HAP-1 (cell line): ENCODE measurements at places on chromosomes 1 and 21.
A peak's percentile ranks its signal among the peaks of the same experiment; 100 is the strongest.

GRCh38 chr1:40450495-40451237 is 390 bp downstream of the ZFP69B start:
- no peak for DNase-seq

- DNase-seq, result no peak
These were observed 249.8 kb downstream of the USH2A start for GRCh38 chr1:216173376-216173995.

- no peak for DNase-seq
These were observed 1526.1 kb downstream of the KCNT2 start for GRCh38 chr1:195082183-195082582.

DNA sequence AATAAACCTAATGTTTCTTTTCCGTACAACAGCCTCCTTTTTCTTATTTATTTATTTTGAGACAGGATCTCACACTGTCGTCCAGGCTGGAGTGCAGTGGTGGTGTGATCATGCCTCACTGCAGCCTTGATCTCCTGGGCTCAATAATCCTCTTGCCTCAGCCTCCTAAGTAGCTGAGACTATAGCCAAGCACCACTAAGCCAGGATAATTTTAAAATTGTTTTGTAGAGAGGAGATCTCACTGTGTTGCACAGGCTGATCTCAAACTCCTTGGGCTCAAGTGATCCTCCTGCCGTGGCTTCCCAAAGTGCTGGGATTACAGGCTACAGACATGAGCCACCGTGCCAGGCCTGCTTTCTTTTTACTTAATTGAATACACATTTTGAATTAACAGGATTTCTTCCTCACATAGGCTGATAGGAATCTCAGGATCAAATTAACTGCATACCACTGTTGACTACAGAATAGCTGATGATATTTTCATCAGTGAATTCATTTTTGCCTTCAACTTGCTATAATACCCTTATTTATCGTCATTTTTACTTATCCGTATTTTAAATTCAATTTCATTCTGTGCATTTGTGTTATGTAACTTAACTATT is 2010.5 kb downstream of the NCAM2 start:
- no peak for DNase-seq

DNA sequence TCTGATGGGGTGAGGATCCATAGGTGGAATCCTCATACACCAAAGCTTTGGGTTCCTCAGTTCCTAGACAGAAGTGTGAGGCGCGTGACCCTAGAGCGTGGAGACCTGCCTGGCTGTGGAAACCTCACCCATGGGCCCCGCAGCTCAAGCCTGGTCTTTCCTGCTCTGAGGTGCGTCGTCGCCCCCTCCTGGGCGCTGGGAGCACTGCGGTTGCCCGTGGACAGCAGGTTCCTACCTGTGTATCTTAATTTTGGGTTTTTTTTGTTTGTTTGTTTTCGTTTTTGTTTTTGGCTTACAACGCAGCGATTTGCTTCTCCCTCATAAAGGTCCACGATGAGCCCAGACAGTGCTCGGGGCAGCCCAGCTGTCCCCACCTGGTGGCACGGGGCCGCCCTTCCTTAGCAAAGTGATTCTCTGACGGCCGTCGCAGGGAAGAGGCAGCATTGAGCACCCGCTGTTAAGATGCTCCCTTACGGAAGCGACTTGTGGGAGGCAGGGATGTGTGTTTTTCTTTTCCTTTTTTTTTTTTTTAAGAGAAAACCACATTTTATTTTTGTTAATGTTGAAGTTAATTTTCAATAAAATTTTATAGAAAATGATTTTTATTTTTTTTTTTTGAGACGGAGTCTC is 36.5 kb upstream of the TRAPPC10 start:
- DNase-seq, result peak; percentile 21

DNA sequence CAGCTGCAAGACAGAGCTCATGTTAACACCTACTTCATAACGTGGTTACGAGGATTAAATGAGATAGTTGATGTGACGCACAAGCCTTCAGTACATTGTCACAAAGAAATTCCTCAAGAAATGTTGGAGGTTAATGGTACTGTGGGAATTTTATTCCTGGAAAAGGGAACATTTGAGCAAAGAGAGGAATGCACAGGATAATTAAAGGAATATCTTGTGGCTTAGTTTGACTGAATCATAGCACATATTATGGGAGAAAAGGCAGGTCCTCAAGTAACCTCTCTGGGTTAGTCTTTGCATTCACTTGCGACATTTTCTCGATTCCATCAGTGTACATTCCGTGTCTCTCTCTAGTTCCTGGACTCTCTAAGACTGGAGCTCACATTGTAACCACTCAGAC is 300.2 kb upstream of the DUSP10 start:
- DNase-seq, result no peak
